ENCODE measurements at places on chromosomes 2 and 18. TPM values are rescaled to one million over a fixed set of nuclear protein-coding genes. Genes with fewer than 3 reads are reported as not detected.

The MERTK gene
- 8.3 TPM for total RNA-seq

The EFR3B gene
- 3.3 TPM for total RNA-seq

The PIGN gene
- 16.2 TPM for total RNA-seq

The SP140 gene
- total RNA-seq, result not detected

The GALM gene
- total RNA-seq, result 21.8 TPM

The AP1S3 gene
- 3.3 TPM for total RNA-seq

The RGPD8 gene
- 4.6 TPM for total RNA-seq

The CHRNG gene
- total RNA-seq, result not detected

The MOB4 gene
- total RNA-seq, result 72.6 TPM

The CD8B2 gene
- not detected for total RNA-seq

The ALKAL2 gene
- total RNA-seq, result 2.6 TPM

The LRATD1 gene
- total RNA-seq, result 1.3 TPM

The PARD3B gene
- total RNA-seq, result 2.3 TPM

The MFSD2B gene
- total RNA-seq, result 0.21 TPM

The DYSF gene
- 9.5 TPM for total RNA-seq

The PSTPIP2 gene
- total RNA-seq, result 0.42 TPM

The MEP1B gene
- total RNA-seq, result not detected

The STK25 gene
- total RNA-seq, result 443 TPM

The EML6 gene
- 1.0 TPM for total RNA-seq

The GYPC gene
- 92.9 TPM for total RNA-seq

The ANKRD30BL gene
- total RNA-seq, result not detected

The OXER1 gene
- 0.69 TPM for total RNA-seq

The RANBP2 gene
- 54.2 TPM for total RNA-seq

The DOK6 gene
- 2.5 TPM for total RNA-seq

The CNNM3 gene
- 19.3 TPM for total RNA-seq

The UGT1A7 gene
- total RNA-seq, result not detected

The PXDN gene
- 124 TPM for total RNA-seq

The ERFE gene
- total RNA-seq, result 11.2 TPM
